H9 (cell line): ENCODE measurements at places on chromosomes 12 and 14.

GRCh38 chr12:4910502-4911315 is 1.0 kb downstream of the KCNA1 start:
- peak; percentile 41 for DNase-seq

DNA sequence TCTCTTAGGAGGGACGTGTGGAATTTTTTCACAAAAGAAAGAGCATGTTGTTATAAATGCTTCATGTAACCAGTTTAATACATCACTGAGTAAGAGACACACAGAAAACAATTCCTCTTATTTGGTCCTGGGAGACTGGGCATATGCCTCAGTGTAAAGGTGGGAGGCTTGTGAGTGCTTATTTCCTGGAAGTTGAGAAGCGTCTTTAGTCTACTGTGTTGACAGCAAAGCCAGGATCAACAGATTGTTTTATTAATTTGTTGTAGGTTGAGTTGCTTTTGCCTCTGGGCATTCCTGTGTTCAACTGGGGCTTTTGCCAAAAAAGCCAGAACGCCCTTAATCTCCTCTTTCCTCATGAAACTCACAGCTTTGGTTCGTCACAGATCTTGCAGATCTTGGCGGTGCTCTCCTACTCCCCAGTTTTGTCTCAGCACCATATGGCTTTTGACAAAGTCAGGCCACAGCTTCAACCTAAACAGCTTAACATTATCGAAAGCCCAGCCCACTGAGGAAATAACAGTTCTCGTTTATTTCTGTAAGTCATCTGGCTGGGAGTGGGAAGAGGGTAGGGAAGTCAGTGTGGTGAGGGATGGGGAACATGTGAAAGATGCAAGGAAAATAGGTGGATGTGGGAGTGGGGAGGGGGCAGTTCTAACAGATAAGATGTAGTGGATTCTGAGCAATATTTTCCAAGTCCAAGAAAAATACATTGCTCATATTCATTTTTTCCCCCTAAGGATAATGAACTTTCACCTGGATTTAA is 227.2 kb downstream of the DACT1 start:
- DNase-seq = no peak

DNA sequence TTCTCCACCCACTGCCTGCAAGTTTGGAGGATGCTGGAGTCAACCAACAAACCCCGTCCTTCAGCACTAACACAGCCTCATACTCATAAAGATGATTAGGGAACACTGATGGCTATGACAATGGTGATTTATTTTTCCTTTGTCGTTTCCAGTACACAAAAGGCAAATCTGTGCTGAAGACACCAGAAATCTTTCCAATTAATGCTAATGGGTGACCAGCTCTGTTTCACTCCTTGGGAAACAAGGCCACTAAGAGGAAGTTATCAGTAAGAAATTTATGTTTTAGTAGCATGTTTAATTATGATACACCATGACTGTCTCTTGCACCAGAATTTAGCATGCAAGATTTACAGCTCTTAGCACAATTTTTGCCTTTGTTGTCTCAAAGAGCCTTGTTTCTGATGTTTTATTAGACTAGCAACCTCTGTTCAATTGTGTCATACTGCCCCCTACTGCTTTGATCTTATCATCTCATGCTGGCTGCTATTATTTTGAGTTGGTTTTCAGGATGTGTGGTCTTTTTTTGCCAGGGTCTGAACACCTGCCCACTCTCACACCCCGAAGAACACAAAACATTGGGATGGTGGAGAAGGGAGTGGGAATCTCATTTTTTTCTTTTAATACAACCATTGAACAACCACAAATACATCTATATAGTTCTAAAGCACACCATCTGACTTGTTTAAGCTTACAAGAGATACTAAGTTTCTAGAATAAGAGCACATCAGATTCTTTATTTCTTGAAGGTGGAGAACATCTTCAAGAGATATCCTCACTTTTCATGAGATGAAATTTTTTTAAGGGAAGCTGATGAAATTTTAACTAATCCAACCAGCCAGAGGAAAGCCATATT is 160.9 kb downstream of the SPTSSA start:
- no peak for DNase-seq

GRCh38 chr14:58740379-58740935 is 102.7 kb downstream of the DACT1 start:
- DNase-seq = no peak

- DNase-seq = no peak
Measured at GRCh38 chr12:116892349-116893140, 11.3 kb upstream of the HRK start.

- DNase-seq = peak; percentile 22
Measured at GRCh38 chr12:131211340-131211938, 257.7 kb downstream of the ADGRD1 start.

- no peak for DNase-seq
Measured at GRCh38 chr12:47035484-47035883, 43.9 kb upstream of the PCED1B start.

DNA sequence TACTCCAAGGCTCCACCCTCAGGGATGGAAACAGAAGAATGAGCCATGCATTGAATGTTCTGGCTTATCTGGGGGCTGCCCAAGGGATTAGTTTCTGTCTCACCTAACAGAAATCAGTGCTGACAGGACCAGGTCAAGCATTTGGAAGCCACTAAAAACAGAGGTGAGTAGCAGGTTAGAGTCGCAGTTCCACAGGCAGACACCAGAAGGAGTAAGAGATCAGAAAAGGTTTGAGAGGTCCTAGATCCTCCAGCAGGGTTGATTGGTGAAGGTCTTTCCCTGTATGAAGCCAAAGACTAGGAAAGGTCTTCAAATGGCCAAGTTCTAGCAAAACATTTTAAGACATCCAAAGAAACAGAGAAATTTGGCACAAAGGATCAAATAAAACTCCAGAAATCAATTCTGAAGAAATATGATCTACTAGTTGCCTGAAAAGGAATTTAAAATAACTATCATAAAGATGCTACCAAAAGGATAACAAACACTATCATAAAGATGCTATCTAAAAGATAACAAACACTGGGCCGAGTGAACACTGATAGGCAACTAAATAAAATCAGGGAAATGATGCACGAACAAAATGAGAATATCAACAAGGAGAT is 19.5 kb upstream of the TTC9 start:
- peak; percentile 70 for DNase-seq

- no peak for DNase-seq
Measured at GRCh38 chr12:27513155-27513824, 10.7 kb upstream of the PPFIBP1 start.

GRCh38 chr12:120361506-120362208 is 7.3 kb downstream of the MSI1 start:
- DNase-seq = peak; percentile 97

GRCh38 chr14:87097015-87097414 is 896.0 kb downstream of the GALC start:
- DNase-seq = no peak

- no peak for DNase-seq
Measured at GRCh38 chr14:65156568-65157366, 54.5 kb upstream of the MAX start.
